ENCODE measurements at places on chromosomes 4 and X. TPM values are rescaled to one million over a fixed set of nuclear protein-coding genes. Genes with fewer than 3 reads are reported as not detected.

DNA sequence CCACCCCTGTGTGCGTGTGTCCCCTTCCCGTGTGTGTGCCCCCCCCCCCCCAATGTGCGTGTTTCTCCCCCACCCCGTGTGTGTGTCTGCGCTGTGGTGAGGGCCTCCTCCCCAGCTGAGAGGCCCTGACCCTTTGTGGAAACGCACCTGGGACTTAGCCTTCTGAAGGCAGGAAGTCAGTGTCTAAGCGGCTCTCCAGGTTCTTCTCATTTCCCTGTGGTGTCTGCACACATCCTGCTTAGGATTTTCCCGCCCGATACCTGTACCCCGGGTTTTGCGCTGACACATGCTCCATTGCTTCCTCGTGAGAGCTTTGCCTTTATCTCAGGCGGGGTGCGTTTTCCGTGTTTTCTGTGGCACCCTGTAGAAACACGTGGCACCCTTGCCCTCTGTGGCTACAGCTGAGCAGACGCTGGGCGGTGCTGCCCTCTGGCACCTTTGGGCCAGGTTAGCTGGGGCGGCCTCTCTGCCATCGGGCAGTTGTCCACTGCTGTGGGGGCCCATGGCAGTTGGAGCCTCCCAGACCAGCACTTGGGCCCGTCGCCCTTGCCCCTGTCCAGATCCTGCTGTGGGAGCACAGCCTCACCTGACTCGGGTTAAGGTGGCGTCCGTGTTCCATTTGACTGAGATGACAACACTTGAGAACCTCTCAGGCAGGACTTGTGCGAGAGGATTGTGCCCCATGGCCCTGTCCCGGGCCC is 26.3 kb downstream of the MAEA start:
- H3K27ac ChIP-seq = no peak overlapping the region
- no peak overlapping the region for H3K4me3 ChIP-seq
- H3K4me1 ChIP-seq = peaks cover 7% of the 10 kb centered on the region
- H3K36me3 ChIP-seq = peaks cover 90% of the 10 kb centered on the region

- H3K4me3 ChIP-seq = no peak overlapping the region
- peak; percentile 24 for DNase-seq
- no peaks in the 10 kb centered on the region for H3K36me3 ChIP-seq
- no peak overlapping the region for H3K27ac ChIP-seq
- no peaks in the 10 kb centered on the region for H3K27me3 ChIP-seq
- H3K4me1 ChIP-seq = no peaks in the 10 kb centered on the region
Observed at GRCh38 chr4:15434091-15434490, 6.3 kb downstream of the C1QTNF7 start.

DNA sequence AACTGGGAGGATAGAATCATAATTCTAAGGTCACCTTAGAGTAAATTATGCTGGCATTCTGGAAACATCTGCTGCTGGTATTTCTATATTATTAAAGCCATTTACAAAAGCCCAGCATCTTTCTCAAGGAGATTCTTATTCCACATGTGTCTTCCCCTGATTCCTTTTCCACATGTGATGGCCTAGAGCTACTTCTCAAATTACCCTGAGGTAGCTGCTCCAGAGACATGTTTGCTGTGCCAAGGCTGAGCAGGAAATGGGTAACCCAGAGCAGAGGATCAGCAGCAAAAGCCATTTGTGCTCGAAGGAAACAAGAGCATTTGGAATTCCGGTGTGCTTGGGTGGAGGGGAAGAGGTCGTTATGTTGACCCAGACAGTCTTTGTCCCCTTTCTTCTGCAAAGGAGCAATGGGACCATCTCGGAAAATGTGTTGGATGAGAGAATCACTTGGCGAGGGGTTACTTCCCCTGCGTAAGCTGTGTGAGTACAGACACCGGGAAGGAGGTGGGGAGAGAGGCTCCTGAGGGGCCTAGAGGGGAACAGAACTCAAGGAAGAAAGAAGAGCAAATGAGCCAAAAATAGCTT is 24.6 kb downstream of the TSC22D3 start:
- no peaks in the 10 kb centered on the region for H3K36me3 ChIP-seq
- H3K27me3 ChIP-seq = no peaks in the 10 kb centered on the region
- no peak overlapping the region for H3K4me3 ChIP-seq
- H3K4me1 ChIP-seq = peaks cover 75% of the 10 kb centered on the region
- no peak for DNase-seq

- no peak overlapping the region for H3K27ac ChIP-seq
- peaks cover 32% of the 10 kb centered on the region for H3K4me1 ChIP-seq
- DNase-seq = no peak
- no peaks in the 10 kb centered on the region for H3K36me3 ChIP-seq
Observed at GRCh38 chrX:13009273-13009672, 34.4 kb downstream of the TMSB4X start.

DNA sequence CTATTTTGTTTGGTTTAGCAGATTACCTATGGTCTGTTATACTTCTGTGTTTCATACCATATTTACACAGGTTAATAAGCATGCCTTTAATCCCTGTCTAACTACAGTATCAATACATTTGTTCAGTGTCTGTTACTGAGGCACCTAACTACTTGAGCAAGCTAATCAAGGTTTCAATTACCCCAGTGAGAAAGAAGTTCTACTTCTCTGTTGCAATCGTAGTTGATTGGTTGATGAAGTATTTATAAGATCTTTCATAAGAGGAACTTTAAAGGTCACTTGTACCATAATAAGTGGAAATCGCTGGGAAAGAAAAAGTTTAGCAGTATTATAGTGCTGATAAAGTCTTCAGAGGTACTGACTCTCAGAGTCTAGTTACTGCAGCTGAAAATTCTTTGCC is 490.6 kb downstream of the RPA4 start:
- H3K27ac ChIP-seq = no peak overlapping the region
- no peaks in the 10 kb centered on the region for H3K36me3 ChIP-seq
- DNase-seq = no peak
- no peak overlapping the region for H3K4me3 ChIP-seq

DNA sequence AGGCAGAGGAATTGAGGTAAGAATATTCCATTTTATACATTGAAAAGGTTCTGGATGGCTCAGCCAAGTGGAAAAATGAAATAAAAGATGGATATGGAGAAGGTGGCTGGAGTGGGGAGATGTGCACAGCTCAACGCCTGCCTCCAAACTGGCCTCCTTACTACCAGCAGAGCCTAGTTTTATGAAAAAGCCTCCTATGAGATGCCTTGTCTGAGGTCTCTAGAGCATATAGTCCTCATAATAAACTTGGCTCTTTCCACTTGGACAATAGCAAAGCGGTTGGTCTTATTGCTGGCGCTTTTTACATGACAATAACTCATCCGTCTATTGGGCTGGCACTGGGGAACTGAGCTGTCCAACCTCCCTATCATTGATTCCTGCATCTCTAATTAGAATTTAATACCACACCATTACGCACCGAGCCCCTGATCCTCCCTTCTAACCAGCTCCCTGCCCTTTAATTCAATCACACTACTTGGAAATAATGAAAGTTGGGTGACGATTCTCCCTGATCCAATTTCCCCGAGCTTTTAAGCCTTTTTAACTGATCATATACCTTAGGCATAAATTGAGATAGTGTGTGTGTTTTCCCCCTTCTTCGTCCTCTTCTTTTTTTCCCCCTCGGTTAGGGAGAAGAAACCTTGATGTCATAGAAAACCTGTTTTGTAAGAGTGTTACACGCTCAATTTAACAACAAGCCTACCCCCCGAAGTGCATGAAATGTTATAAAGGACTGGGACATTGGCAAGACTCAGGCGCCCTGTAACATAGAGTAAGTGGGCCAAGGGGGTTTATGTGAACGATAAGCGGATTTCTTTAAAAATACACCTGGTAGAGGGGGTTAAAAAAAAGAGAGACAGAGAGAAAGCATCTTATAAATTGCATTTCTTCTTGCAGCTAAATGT is at the start of gene PHOX2B:
Gene PHOX2B, minus strand, starts transcription at position 155 of the 905 bp plus-strand sequence. Its CDS starts 115 bp downstream, at position 40.
- H3K36me3 ChIP-seq = no peaks in the 10 kb centered on the region
- DNase-seq = peak; percentile 21
- H3K4me3 ChIP-seq = no peak within 1 kb of the TSS
- no peak within 1 kb of the TSS for H3K27ac ChIP-seq
- H3K4me1 ChIP-seq = peaks cover 39% of the 10 kb centered on the region

GRCh38 chr4:88447371-88448095 is 9.4 kb upstream of the HERC5 start:
- H3K27ac ChIP-seq = no peak overlapping the region
- H3K36me3 ChIP-seq = peaks cover 7% of the 10 kb centered on the region
- H3K27me3 ChIP-seq = no peaks in the 10 kb centered on the region
- no peak for DNase-seq
- H3K4me3 ChIP-seq = no peak overlapping the region

DNA sequence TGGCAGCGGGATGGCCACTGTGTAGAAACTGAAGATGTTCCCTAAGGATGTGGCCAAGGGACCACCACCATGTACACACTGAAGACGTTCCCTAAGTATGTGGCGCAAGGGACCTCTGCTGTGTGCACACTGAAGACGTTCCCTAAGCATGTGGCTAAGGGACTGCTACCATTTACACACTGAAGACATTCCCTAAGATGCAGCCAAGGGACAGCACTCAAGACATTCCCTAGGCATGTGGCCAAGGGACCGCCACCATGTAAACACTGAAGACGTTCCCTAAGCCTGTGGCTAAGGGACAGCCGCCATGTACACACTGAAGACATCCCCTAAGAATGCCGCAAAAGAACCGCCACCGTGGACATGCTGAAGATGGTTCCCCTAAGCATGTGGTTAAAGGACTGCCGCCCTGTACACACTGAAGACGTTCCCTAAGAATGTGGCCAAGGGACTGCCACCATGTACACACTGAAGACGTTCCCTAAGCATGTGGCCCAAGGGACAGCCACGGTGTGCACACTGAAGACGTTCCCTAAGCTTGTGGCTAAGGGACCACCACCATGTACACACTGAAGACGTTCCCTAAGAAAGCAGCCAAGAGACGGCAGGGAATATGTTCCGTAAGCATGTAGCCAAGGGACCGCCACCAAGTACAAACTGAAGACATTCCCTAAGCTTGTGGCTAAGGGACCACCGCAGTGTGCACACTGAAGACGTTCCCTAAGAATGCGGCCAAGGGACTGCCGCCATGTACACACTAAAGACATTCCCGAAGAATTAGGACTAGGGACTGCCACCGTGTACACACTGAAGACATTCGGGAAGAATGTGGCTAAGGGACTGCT is 43.3 kb downstream of the DHRSX start:
- no peak for DNase-seq
- H3K36me3 ChIP-seq = no peaks in the 10 kb centered on the region
- no peak overlapping the region for H3K4me3 ChIP-seq
- no peak overlapping the region for H3K27ac ChIP-seq
- no peaks in the 10 kb centered on the region for H3K27me3 ChIP-seq
- H3K4me1 ChIP-seq = peaks cover 12% of the 10 kb centered on the region

DNA sequence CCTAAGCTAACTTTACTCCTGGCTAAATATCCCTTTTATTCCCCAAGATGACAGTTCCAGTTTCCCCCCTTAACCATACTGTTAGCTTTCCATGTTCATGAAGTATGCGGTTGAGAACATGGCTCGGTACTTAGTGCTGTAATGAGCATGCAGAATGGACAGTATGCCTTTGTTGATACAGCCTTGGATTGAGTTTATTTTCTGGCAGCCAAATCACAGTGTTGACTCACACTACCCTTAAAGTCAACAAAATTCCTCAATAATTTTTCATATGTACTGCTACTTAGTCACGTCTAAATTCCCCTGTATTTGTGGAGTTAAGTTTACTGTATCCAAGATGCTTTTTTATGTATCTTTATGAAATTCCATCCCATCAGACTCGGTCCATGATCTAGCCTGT is 1.4 kb upstream of the VEGFC start:
- peaks cover 3% of the 10 kb centered on the region for H3K4me1 ChIP-seq
- no peak for DNase-seq
- no peaks in the 10 kb centered on the region for H3K36me3 ChIP-seq
- no peak overlapping the region for H3K4me3 ChIP-seq
- H3K27ac ChIP-seq = no peak overlapping the region
- no peaks in the 10 kb centered on the region for H3K27me3 ChIP-seq

DNA sequence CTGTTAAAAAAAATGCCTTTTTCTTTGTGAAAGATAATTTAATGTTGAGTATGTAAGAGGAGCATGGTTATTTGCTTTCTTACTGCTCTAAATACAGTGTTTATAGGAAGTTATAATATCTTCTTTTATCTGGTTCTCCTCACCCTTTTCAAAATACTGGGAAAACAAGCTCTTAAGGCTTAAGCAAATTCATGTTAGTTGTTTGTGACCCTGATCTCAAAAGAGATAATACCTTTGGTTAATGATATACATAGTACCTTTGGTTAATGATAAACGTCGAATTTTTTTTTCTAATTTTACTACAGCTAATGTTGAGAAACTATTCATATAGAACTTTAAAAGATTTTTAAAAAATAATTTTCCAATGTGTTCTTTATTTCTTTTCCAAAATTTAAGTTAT is 180.1 kb downstream of the RAPGEF2 start:
- no peak overlapping the region for H3K4me3 ChIP-seq
- no peaks in the 10 kb centered on the region for H3K27me3 ChIP-seq
- DNase-seq = no peak
- no peaks in the 10 kb centered on the region for H3K36me3 ChIP-seq
- peaks cover 24% of the 10 kb centered on the region for H3K4me1 ChIP-seq

GRCh38 chr4:18247189-18247588 is 225.6 kb upstream of the LCORL start:
- no peaks in the 10 kb centered on the region for H3K36me3 ChIP-seq
- H3K4me3 ChIP-seq = no peak overlapping the region
- H3K27ac ChIP-seq = no peak overlapping the region
- H3K27me3 ChIP-seq = no peaks in the 10 kb centered on the region

- H3K27me3 ChIP-seq = no peaks in the 10 kb centered on the region
- H3K36me3 ChIP-seq = no peaks in the 10 kb centered on the region
- H3K27ac ChIP-seq = no peak overlapping the region
- no peaks in the 10 kb centered on the region for H3K4me1 ChIP-seq
- no peak for DNase-seq
- H3K4me3 ChIP-seq = no peak overlapping the region
Observed at GRCh38 chr4:132383571-132384199, 765.4 kb upstream of the PCDH10 start.

- H3K27ac ChIP-seq = no peak overlapping the region
- H3K36me3 ChIP-seq = no peaks in the 10 kb centered on the region
- H3K4me3 ChIP-seq = no peak overlapping the region
- no peak for DNase-seq
- no peaks in the 10 kb centered on the region for H3K4me1 ChIP-seq
Observed at GRCh38 chr4:40434126-40434687, 99.1 kb downstream of the CHRNA9 start.

GRCh38 chr4:10296730-10297129 is 160.5 kb downstream of the ZNF518B start:
- DNase-seq = no peak
- no peak overlapping the region for H3K4me3 ChIP-seq
- H3K36me3 ChIP-seq = no peaks in the 10 kb centered on the region
- no peak overlapping the region for H3K27ac ChIP-seq
- no peaks in the 10 kb centered on the region for H3K27me3 ChIP-seq
- no peaks in the 10 kb centered on the region for H3K4me1 ChIP-seq

PF4V1 gene
- not detected for total RNA-seq

GLRA3 gene
- total RNA-seq = 0.11 TPM

PNMA5 gene
- not detected for total RNA-seq

KDR gene
- 56.2 TPM for total RNA-seq

SUPT20HL1 gene
- not detected for total RNA-seq

RHOXF1 gene
- total RNA-seq = not detected

COL4A5 gene
- 207 TPM for total RNA-seq

Measured in esophagus muscularis mucosa (tissue), 4 donors.